ENCODE measurements at places on chromosomes 2 and 18.

DNA sequence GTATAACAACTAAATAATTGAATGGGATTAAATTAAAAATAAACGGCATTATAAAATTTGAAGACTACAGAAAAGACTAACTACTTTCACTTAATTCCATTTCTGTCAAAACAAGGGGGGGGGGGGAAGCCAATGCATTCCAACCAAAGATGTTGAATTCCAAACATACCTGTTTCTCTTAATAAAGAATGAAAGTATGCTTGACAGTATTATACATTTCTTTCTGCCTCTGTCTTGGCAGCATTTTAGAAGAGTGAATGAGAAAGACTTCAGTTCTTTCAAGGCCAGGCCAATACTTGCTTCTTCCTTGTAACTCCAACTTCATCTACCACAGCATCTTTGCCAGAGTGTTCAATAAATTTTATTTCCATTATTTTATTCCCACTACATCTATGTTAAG, 65.9 kb downstream of the PDE11A start:
- DNase-seq, result no peak

- no peak for DNase-seq
Observed at GRCh38 chr2:239717319-239717675, 307.8 kb downstream of the NDUFA10 start.

- no peak for DNase-seq
Observed at GRCh38 chr2:85584857-85585780, 888 bp downstream of the VAMP5 start.

- DNase-seq, result no peak
Observed at GRCh38 chr2:201191132-201191875, 8.4 kb downstream of the CASP10 start.

DNA sequence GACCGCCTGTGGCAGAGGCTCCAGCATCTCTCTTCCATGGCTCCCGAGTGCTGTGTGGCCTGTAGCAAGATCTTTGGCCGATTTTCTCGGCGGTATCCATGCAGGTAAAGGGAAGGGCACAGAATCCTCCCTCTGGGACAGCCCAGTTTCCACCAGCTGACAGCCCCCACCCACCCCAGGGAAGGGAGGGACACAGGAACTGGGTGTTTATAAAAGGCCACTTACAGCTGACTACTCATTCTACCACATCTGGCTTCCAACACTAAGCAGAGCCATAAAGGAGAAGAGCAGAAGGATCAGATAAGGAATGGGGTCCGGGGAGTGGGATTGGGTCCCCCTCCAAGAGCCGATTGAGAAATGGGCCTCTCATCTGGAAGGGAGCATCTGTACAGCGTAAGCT, 20.2 kb downstream of the RUFY4 start:
- no peak for DNase-seq

GRCh38 chr2:43169987-43170386, 56.4 kb downstream of the ZFP36L2 start:
- no peak for DNase-seq

DNA sequence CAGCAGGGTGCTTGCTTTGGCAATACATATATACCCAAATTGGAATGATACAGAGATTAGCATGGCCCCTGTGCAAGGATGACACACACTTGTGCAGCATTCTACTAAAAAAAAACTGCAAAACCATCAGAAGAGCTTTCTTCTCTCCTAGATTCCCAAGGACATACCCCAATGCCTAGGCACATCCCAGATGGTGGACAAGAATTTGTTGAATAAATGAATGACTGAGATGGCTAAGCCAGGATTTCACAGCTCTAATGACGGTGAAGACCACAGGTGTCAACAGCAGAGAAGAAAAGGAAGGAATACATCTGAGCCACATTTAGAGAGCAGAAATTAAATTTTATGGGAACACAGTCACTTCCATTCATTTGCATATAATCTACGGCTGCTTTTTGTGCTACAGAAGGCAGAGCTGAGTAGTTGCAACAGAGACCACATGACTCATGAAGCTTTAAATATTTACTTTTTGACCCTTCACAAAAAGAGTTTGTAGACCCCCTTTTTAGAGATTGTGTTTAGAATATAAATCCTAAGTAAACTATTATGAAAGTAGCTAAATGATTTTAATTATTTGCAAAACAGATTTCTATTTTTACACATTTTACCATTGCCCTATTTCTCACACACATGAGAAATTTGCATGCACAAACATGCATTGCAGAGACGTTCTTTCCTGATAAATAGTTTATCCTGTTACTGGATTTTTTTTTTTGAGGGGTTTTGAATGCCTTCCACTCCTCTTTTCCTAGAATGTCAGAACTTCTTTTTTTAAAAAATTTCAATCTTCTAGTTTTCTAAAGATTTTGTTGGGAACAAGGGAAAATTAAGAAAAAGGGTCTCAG, 119.0 kb downstream of the PMAIP1 start:
- DNase-seq, result no peak

- DNase-seq, result no peak
Observed at GRCh38 chr2:85702800-85703199, 8.6 kb downstream of the GNLY start.

- DNase-seq, result no peak
Observed at GRCh38 chr2:938181-939005, 12.3 kb upstream of the SNTG2 start.

- DNase-seq, result no peak
Observed at GRCh38 chr2:11705063-11705462, 35.1 kb upstream of the NTSR2 start.

- no peak for DNase-seq
Observed at GRCh38 chr18:59764281-59764680, 67.1 kb upstream of the CCBE1 start.

- no peak for DNase-seq
Observed at GRCh38 chr2:165567273-165567672, 97.8 kb downstream of the CSRNP3 start.

GRCh38 chr2:160207804-160208654, 8.0 kb upstream of the ITGB6 start:
- no peak for DNase-seq

DNA sequence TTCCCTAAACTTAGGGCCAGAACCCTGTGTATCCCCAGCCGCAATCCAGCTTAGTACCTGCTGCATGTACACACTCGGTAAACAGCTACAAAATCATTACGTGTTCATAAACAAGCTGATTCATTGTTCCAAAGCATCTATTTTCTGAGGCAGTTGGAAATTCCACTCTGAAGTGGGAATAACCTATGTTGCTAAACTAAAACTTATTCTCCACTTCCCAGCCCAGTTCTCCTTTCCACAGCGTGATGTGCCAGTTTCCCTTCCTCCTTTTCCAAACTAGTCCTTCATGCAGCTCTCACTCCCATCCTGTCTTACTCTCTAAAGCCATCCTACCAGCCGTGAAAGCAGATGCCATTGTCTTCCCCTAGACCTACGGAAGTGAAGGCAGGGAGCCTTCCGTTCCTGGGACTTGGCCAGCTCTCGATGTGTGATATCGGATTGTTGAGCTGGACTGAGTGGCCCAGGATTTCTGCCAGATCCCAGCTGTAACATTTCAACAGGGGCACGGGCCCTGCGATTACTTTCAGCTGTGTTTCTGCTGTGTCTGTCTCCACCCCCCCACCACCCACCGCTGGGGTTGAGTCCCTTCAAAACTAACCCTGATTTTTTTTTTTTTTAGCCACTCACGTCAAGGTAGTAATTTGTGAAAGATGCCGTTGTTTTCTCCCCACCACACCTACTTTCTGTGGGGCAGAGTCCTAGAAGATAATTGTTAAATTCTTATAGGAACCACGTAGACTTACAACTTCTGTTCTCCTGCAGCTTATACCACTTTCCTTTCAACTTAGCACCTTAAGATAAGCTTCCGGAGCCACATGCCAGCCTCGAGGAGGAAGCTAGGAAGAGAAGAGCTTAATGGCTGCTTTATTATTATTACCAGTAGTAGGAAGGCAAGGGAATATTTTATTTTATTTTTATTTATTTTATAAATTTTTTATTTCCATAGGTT, 100.9 kb downstream of the CRIM1 start:
- DNase-seq, result no peak

Measured in NCI-H1436 treated with DMSO at 0.1 percent for 48 hours (cell line).